ENCODE measurements at places on chromosomes 6 and 20.

DNA sequence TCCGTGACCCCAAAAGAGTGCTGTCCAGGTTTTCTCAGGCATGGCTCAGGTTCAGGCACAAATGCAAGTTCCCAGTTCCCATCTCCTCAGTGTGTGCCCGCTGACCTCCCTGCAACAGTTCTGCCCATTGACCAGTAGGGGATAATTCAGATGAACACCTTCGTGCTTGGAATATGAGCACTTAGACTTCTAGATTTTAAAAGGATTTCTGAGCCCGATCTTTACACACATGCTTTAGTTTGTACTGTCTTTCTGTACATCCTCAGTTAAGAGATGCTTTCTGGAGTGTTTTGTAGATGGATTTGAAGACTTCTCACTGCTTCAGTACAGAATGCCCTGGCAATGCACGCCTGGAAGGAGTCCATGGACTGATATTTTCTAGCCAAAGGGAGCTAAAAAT is 239.6 kb upstream of the PLCB4 start:
- DNase-seq: no peak

- DNase-seq: no peak
These were observed 125.8 kb upstream of the CST7 start for GRCh38 chr20:24823176-24823784.

DNA sequence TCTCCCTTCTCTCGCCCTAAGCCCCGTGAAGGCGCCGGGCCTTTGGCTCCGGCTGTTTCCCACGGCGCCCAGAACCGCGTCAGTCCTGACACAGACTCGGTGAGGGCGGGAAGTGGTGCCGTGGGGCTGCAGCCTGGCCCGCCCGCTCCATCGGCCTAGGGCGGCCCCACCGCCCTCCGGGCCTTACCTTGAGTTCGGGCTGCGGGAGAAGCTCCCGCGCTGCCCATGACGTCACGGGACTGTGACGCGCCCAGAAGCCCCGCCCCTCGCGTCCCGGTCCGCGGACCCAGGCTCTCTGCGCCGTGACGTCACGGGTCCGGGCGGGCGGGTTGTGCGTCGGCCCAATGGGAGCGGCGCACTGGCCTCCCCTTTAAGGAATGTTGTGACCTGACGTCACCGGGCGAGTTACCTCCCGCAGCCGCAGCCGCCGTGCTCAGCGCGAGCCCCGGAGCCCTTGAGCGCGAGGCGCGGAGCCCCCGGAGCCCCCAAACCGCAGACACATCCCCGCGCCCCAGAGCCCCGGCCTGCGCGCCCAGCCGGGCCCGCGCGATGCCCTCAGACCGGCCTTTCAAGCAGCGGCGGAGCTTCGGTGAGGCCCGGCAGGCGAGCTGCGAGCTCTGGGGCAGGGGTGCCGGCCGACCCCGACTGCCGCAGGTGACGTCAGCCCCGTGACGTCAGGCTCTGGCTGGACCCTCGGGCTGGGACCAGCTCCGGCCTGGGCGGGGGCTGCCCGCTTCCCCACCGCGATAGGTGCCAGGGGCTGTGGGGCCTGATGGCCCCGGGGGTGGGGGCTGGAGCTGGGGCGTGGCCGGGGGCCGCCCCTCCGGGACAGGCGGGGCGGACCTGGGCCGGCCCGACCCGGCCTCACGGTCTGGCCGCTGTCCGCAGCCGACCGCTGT is at the start of gene MAP1LC3A:
Gene MAP1LC3A (plus strand): TSS at position 399 of the 899 bp plus-strand sequence. CDS start 151 bp downstream, at position 550.
- peak; percentile 75 for DNase-seq

DNA sequence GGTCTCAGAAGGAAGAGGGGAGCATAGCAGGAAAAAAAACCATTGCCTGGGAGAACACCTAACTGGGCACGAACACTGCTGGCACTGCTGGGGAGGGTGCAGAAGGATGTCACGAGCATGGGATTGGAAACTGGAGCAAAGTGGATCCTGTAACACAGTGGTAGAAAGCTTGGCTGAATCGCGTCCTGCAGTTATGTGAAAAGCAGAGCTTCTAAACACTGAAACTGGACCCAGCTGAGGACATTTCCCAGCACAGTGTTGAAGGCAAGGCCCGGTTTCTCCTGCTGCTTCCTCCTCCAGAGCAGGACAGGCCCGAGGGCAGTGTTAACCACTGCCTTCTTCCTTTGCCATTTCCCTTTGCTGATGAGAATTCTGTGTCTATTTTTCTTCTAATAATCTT is 6.7 kb downstream of the APMAP start:
- no peak for DNase-seq

DNA sequence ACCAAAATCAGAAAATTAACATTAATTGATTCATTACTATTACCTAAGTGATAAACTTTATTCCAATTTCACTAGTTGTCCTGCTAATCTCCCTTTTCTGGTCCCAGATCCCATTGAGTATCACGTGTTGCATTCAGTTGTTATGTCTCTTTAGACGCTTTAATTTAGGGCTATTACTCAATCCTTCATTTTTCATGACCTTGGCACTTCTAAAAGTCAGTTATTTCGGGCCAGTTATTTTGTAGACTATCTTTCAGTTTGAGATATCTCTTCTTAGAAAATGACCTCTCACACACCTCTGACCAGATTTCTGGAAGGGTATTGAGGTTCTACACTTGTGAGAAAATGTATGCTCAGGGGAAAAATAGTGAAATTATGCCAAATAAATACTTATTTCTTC is 34.0 kb upstream of the TASP1 start:
- DNase-seq: no peak

- no peak for DNase-seq
These were observed 224.8 kb downstream of the GRM1 start for GRCh38 chr6:146253691-146254090.

DNA sequence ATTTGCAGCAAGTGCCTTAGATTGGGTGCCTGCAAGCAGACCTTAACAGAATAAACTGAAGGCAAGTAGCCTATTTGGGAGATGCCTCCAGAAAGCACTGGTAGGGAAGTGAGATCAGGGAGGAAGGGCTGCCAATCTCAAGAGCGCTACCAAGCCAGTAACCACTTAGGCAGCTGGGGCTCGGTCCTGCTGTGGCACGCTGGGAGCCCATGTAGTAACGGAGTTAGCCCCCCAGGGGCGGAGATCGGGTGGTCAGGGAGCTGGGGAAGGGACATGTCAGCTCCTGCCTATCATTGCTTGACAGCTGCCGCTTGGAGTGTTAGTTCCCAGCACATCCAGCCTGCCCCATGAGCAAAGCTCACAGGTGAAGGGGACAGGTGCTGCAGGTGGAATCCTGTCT is 127.0 kb downstream of the CEBPB start:
- no peak for DNase-seq

DNA sequence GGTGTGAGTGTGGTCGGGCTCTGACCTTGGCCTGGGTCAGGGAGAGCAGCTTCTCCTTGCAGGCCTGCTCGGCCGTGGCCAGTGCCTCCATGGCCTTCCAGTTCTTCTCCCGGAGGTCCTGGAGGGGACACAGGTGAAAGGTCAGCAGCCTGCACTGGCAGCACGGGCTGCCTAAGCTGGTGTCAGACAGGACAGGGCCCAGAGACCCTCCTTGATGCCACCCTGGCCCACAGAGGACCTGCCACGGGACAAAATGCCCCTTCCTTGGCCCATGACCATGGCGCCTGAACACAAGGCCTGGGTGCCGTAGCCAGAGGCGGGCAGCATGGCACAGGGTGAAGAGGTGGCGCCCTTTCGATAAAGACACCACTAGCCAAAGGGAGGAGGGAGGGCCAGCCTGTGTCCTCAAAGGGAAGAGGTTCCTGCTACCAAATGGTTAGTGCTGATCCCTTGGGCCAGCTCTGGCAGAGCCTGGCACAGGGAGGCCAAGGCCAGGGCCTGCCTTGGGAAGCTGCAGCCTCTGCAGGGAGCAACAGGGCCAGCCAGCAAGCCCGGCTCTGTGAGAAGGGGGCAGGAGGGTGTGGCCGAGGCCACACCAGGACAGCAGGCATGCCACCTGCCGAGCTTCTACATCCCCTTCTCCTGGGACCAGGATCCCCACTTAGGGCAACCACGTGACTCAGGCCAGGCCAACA is 54.8 kb downstream of the DSTN start:
- DNase-seq: no peak

GRCh38 chr6:144330017-144330987 is 45.2 kb downstream of the UTRN start:
- DNase-seq: no peak

DNA sequence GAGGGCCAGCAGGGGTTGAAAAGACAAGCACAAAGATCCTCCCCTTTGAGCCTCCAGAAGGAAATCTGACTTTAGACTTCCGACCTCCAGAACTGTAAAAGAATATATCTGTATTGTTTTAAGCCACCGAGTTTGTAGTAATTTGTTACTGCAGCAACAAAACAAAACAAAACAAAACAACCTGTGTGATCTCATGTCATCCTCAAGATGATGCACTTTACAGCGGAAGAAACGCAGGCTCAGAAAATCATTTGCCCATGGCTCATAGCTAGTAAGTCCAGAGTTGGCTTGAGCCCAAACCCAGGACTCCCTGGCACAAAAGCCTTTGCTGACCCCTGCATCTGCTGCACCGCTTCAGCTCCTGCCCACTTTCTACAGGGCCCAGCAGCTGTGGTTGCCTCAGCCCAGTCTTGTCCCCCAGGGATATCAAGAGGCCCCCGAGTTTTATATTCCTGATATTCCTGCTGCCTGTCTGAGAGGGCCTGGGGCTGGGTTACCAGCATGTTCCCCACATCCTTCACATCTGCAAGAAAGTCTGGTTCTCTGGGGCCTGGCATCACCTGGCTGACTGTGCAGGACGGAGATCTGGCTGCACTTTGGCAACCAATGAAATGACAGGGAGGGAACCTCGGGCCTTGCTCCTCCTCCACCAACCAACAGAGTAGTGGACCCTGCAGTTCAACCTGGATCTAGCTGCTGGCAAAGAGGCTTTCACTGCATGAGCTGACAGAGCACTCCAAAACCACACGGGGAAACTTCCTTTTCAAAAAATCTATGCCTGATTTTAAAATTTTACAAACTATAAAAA is 56.9 kb downstream of the JPH2 start:
- DNase-seq: no peak

GRCh38 chr6:129748212-129748900 is 38.4 kb upstream of the ARHGAP18 start:
- DNase-seq: peak; percentile 46

- DNase-seq: no peak
These were observed 93.0 kb upstream of the DOK5 start for GRCh38 chr20:54382419-54382818.

DNA sequence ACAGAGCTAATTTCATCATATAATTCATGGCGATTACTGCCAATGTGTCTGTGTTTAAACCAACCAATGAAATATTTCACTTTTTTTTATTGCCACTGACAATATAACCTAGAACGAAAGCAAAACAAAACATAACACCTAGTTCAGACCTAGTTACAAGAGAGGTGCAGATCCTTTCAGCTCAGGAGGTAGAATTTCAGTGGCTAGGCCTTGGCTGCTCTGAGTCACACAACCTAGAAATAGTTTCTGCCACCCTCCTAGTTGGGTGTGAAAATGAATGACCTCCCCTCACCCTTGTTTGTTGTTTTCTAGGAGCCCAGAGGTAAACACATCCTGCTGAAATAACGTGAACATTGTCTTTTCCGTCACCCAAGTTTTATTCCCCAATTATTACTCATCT is 356.3 kb downstream of the HTR1B start:
- DNase-seq: no peak

DNA sequence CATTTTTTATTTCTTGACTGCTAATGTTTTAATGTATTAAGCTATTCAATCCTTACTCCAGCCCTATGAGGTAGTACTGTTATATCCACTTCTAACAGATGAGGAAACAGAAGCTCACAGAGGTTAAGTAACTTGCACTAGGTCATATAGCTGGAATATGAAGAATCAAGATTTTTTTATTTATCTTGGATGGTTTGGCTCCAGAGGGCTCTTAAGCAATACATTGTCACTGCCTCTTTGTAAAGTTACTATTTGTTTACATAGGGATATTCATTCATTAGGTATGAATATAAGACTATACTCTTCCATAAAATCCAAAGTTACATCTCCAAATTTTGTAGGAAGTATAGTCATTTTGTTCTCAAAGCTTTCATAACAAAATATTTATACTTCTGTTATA is 113.8 kb downstream of the LAMP5 start:
- DNase-seq: no peak

GRCh38 chr6:1802491-1803395 is 193.0 kb downstream of the FOXC1 start:
- DNase-seq: no peak

- no peak for DNase-seq
These were observed 43.8 kb downstream of the POPDC3 start for GRCh38 chr6:105135907-105136430.

DNA sequence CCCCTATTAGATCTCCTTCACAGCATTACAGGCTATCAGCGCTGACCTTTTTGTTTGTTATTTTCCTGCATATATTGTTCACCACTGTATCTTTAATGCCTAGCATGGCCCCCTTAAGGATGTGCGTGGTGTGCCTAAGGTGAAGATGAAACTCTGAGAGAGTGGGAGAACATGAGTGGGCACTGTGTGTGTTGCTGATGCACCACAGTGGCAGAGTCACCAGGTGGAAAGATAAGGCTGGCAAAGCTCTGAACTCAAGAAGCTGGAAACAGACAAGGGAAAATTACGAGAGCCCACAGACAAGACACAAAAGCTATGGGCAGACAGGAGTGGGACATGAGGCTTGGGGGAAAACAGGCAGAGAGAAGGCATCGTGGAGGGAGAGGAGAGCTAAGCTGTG is 159.8 kb downstream of the INSM1 start:
- DNase-seq: no peak

DNA sequence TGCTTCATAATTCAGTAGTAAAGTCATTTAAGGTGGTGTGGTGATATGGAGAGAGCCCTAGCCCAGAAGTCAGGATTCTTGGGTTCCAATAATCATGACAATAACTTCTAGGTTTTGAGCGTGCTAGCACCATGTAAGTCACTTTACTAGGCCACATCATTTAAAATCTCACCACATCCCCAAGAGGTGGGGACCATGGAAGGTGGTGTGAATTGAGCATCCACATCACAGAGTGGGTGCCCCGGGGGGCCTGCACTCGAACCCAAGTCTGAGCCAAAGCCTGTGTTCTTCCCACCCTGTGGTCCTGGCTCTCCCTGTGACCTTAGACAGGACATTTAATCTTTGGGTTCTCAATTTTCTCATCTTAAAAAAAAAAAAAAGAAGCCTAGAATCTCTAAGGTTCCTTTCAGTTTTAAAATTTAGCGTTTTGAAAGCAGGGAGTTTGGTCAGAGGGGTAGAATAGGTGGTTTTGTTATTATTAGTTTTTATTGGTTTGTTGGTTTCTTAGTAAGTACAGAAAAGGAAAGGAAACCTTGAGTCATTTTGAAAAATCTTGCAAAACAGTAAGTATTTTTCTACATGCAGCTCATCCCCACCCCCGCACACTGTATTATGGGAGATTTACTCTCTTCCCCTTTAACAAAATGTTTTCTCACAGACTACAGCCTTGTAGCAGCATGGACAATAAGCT is 26.4 kb downstream of the ARMC2 start:
- DNase-seq: peak; percentile 41

DNA sequence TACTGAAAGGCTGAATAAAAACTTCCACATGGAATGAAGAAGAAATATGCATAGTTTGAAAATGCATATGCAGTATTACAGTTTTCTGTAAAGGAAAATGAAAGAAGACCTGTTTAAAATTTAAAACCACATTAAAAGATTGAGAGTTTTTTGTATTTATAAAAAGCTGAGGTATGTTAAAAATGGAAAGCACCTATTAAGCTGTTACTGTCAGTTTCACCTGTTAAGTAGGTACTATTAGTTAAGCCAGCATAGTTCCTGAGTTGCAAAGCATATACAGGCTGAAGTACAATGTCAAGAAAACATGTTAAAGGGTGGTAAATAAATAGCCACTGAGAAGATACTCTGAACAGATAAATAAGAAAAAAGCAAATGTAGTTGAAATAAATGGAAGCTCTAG is 69.9 kb downstream of the ATXN1 start:
- DNase-seq: no peak
